ENCODE measurements at places on chromosomes 3 and 15. TPM values are rescaled to one million over a fixed set of nuclear protein-coding genes. Genes with fewer than 3 reads are reported as not detected.

Gene ECE2
- total RNA-seq, result not detected

Gene TUSC7
- total RNA-seq, result not detected

- no peak for DNase-seq
Measured at GRCh38 chr3:120678984-120679383, 3.1 kb downstream of the HGD start.

Gene TMEM212
- not detected for total RNA-seq
